ENCODE measurements at places on chromosomes 2 and 18.

DNA sequence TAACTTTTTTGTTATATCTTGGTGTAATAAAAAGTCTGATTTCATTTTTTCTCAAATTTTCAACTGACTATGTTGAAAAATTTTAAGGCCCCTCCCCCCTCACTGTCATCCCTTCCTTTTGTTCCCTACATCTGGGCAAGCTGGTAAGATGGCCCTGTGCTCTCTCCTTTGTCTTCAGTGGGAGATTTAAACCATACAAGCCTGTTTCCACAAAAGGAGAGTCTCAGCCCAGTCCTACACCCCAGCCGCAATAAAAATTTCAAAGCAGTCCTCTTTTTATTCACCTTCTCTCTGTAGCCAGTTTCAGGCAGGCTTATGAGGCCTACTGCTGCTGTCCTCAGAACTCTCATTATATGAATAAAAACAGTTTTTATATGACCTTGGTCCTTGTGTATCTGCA is 630.5 kb downstream of the CBLN2 start:
- DNase-seq: no peak

- no peak for DNase-seq
Measured at GRCh38 chr2:233081731-233082221, 21.6 kb downstream of the INPP5D start.

- no peak for DNase-seq
Measured at GRCh38 chr18:37547196-37547827, 18.3 kb downstream of the CELF4 start.

DNA sequence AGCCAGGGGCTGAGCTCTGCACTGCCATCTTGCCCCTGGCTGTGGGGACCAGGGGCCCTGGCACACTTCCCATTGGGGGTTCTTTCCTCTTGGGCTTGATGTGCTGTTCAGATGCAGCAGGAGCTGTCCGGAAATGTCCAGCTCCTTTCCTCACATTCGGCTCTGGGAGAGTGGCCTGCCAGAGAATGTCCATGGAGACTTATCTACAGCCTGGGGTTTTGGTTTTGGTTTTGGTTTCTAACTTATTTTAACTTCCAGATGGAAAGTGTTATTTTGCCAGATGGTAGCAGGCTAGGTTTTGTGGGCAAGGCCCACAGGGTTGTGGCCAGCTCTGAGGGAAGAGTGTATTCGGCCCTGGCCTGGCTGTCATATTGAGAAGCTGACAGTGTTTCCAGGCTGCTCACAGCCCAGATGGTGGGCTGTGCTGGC is 177.3 kb downstream of the ANKRD30B start:
- no peak for DNase-seq

GRCh38 chr2:178747767-178748166 is 59.5 kb downstream of the TTN start:
- DNase-seq: no peak

All from CD4-positive, alpha-beta T cell treated with Interferon gamma for 1 hour (primary cell).